ENCODE measurements at places on chromosomes 5 and 9. TPM values are rescaled to one million over a fixed set of nuclear protein-coding genes. Genes with fewer than 3 reads are reported as not detected.

The C9orf50 gene
- total RNA-seq: not detected

GRCh38 chr9:30103647-30104394, 2280.6 kb upstream of the ACO1 start:
- DNase-seq: no peak

The SLC6A7 gene
- not detected for total RNA-seq

DNA sequence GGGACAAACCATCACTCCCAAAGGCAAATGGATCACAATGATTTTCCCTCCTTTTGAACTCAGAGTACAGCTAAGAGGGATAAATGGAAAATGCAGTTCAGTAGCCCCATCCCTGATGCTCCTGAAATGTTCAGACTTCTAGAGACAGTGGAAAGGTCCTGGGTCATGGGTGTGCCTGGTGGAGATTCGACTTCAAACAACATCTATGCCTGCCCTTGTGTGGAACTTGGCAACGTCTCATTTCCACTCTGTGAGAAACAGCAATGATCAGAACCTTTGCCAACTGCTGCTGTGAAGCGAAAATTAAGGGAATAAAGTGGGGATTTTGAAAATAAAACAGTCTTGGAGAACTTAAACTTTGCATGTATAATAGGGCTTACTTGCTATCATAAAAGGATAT, 778.1 kb downstream of the SEMA5A start:
- DNase-seq: no peak

The CEP72 gene
- total RNA-seq: 5.7 TPM

- no peak for DNase-seq
These were observed 821 bp upstream of the VCP start for GRCh38 chr9:35073279-35073612.

DNA sequence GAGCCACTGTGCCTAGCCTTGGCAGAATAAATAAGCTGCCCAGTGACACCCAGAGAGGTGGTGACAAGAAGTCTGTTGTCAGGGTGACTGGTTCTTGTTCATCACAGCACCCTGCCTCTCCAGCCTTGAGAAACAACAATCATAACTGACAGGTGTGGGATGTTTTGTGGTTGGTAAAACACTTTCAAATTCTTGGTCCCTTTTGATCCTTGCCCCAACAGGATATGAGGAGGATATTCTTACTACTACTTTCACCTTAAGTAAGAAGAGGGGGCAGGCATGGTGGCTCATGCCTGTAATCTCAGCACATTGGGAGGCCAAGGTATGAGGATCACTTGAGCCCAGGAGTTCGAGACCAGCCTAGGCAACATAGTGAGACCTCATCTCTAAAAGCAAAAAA, 14.2 kb upstream of the FRRS1L start:
- no peak for DNase-seq

- DNase-seq: no peak
These were observed 11.3 kb downstream of the C9orf50 start for GRCh38 chr9:129609486-129610212.

DNA sequence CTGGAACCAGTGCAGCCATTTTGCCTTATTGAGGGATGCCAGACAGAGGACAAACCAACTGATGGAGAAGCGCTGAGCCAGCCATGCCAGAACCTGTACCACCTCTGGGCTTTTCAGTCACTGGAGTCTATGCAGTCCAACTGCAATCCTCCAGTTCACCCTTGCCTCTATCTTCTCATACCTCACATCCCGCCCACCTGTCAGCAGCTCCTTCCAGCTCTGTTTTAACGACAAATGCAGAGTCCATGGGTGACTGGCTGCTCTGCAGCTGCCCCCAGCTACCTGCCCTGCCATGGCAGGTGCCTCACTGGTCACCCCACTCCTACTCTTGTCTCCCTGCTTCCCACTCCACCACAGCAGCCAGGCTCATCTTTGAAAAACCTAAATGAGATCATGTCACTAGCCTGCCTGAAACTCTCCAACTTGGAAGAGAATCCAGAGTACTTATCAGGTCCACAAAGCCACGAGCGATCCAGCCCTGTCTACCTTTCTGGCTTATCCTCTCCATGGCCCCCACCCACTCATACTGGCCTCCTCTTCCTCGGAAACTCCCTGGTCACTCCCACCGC, 14.0 kb upstream of the ACSL6 start:
- no peak for DNase-seq

Data from urinary bladder (tissue), 4 donors.